Renal cortex interstitium (tissue), 15 donors: ENCODE measurements at places on chromosomes 1 and 21. TPM values are rescaled to one million over a fixed set of nuclear protein-coding genes. Genes with fewer than 3 reads are reported as not detected.

GRCh38 chr1:152739841-152740240 lies 18.0 kb upstream of the KPRP start:
- no peak for DNase-seq

DNA sequence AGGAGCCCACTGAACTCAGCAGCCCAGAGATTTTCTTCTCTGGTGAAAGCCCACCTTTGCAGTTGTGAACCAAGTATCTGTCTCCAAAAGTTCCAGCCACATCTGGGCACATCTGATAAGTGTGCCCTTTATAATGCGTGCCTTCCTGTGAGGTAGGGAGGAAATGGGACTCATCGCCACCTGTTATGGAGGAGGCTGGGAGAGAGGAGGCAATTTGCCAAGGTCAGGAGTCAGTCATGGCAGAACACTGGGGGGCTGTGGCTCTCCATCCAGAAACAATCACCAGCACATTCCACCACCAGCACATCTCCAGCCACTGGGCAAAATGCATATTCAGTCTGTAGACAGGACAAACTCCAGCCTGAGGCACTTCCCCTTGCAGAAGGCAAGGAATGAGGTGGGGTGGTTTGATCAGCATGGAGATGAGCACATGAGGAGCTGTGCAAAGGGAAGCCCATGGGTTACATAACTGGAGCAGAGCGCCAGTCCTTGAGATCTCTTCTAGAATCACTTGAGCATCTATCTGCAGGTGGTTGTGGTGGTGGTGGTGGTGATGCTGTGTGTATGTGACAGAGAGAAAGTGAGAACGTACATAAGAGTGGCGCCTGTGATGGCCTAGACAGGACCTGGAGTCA lies 15.0 kb upstream of the LEMD1 start:
- no peak for DNase-seq

Gene PRSS38
- not detected for polyA plus RNA-seq

- DNase-seq, result no peak
These were observed 99.5 kb upstream of the TSPAN2 start for GRCh38 chr1:115188680-115189395.

Gene RHBG
- 11.8 TPM for polyA plus RNA-seq

- no peak for DNase-seq
These were observed 43.0 kb downstream of the XPR1 start for GRCh38 chr1:180674603-180675530.

GRCh38 chr1:15423355-15424077 lies 13.8 kb downstream of the EFHD2 start:
- DNase-seq, result no peak

Gene LCE2C
- not detected for polyA plus RNA-seq

DNA sequence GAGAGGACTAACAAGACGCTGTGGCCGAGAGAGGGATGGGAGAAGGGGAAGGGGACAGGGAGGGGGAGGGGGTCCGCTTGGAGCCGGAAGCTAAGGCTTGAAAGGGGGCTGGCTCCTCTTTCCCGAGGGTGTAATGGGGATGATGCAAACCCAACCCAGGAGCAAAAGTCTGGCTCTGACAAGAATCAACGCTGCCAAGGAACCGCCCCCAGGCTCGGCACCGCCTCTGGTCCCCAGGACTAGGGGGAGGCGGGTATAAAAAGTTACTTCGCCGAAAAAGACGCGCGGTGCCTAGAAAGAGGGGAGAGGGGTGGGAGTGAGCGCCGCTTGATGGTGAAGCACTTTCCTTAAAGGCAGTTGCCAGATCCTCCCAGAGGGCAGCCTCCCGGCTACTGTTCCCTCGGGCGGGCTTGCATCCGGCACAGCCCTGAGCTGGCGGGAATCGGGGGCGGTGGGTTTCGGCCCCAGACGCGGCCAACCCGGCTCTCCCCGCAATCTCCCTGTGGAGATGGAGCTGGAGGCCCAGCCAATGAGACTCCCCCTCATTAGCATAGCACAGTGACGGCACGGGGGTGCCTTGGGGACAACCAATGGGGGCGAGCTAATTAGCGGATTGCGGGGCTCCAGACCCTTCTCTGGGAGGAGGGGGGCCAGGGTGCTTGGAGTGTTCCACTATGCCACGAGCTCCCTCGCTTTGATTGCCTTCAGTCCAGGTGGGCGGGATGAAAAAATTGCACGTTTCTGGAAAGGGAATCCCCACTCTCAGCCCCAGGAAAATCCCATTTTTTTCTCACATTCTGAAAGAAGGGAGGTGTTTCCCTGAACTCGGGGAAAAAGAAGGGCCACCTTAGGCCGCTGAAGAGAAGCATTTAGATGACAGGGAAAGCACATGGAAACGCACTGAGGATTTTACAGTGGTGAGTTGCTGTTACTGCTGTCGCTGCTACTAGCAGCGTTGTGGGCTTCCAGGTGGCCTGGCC lies at the start of gene KCNT2:
Gene KCNT2, minus strand, starts transcription at position 51 of the 980 bp plus-strand sequence. CDS start 131 bp downstream, outside the sequence.
- DNase-seq, result peak; percentile 90

Gene ALPL
- 36.5 TPM for polyA plus RNA-seq

GRCh38 chr1:179923029-179923428 lies 31.6 kb upstream of the CEP350 start:
- no peak for DNase-seq

Gene LYSMD1
- 16.4 TPM for polyA plus RNA-seq

Gene TDRD10
- 2.2 TPM for polyA plus RNA-seq

DNA sequence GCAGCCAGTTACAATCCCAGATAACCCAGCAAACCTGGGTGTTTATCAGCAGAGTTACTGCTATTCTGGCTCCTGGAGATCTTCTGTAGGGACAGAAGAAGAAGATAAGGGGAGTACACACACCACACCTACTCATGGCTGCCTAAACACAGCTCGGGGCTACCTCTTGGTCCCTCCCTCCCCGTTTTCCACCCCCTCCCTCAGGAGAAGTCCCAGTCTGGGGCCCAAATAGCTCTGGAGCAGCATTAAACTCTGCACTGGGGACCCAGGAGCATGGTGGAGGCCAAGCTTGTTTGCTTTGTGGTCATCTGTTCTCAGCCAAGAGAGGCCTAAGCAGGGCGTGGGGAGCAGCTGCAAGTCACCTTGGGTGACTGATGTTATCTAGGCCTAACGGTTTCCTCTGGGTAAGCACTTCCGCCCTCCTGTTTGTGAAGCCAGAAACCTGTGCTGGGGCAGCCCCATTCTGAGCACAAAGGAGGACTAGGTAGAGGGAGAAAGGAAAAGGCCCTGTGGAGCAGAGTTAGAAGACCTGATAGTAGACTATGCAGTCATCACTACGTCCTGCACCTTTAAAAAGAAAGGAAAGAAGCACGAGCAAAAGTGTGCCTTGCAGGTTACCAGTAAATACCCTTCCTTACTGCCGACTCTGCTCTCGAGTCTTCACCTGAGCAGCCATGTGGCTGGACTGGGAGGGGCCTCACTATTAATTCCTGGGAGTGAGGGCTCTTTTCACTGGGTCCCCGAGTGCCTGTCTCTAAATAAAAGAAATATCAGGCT lies 2.0 kb upstream of the RCSD1 start:
- DNase-seq, result no peak

GRCh38 chr1:101769520-101769919 lies 227.2 kb downstream of the OLFM3 start:
- DNase-seq, result no peak

- no peak for DNase-seq
These were observed 31.2 kb upstream of the ZNF678 start for GRCh38 chr1:227532019-227532619.

GRCh38 chr1:154608397-154609270 lies 648 bp upstream of the ADAR start:
- DNase-seq, result peak; percentile 41

Gene AGPAT3
- polyA plus RNA-seq, result 54.0 TPM

- no peak for DNase-seq
These were observed 41.9 kb downstream of the LPGAT1 start for GRCh38 chr1:211788626-211789025.

Gene AGMAT
- 30.6 TPM for polyA plus RNA-seq

Gene WARS2
- polyA plus RNA-seq, result 22.7 TPM

DNA sequence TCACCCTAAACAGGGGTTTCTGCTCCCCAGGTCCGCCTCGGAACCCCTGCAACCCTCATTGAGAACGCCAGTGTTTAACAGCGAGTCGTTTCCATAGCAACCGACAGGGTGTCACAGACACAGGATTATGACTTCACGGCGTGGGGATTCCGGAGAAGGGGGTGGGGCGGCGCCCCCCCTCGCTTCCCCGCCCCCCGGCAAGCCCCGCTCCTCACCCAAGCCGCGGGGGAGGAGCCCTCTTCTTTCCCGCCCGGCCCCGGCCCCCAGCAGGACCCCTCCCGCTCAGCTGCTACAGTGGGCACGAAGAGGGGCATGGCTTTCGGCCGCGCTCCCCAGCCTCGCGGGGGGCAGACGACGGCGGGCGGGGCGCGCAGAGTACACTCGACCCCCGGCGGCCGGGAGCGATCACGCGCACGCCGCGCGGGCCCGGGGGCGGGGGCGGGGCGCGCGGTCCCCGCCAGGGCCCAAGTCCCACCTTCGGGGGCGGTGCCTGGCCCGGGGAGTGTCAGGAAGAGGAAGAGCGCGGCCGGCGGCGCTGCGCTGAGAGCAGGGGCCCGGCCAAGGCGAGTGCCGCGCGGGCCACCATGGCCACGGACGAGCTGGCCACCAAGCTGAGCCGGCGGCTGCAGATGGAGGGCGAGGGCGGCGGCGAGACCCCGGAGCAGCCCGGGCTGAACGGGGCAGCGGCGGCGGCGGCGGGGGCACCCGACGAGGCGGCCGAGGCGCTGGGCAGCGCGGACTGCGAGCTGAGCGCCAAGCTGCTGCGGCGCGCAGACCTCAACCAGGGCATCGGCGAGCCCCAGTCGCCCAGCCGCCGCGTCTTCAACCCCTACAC lies at the start of gene EFHD2:
Gene EFHD2, plus strand, starts transcription at position 501 of the 835 bp plus-strand sequence. Its CDS starts 84 bp downstream, at position 585.
- DNase-seq, result peak; percentile 78

- no peak for DNase-seq
These were observed 4.0 kb upstream of the CD46 start for GRCh38 chr1:207747627-207748492.

Gene NHLH1
- polyA plus RNA-seq, result 0.12 TPM

- peak; percentile 48 for DNase-seq
These were observed 90.2 kb downstream of the DMRTA2 start for GRCh38 chr1:50332941-50333594.

GRCh38 chr1:36864182-36864822 lies 170.0 kb downstream of the GRIK3 start:
- no peak for DNase-seq

- DNase-seq, result no peak
These were observed 275.2 kb upstream of the DPYD start for GRCh38 chr1:98196012-98196411.

Gene BPNT1
- polyA plus RNA-seq, result 55.2 TPM

GRCh38 chr1:96772972-96773371 lies 51.4 kb downstream of the PTBP2 start:
- no peak for DNase-seq

GRCh38 chr1:208247696-208248095 lies 3.5 kb upstream of the PLXNA2 start:
- DNase-seq, result no peak

DNA sequence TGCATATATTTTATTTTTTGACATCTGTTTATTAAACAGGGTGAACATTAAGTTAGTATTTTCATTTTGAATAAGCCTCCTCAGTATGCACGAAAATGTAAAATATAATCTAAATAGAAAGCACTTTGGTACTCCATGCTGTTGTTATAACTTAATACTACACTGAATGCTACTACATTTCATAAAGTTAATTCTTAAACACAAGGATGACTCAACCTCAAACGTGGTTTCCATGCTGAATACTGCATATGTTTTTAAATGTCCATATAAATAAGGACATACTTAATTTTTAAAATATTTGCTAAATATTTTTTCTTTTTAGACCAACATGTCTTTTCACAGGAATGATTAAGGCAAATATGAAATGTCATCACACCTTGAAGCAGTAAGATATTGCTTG lies 83.9 kb downstream of the USP24 start:
- DNase-seq, result no peak

DNA sequence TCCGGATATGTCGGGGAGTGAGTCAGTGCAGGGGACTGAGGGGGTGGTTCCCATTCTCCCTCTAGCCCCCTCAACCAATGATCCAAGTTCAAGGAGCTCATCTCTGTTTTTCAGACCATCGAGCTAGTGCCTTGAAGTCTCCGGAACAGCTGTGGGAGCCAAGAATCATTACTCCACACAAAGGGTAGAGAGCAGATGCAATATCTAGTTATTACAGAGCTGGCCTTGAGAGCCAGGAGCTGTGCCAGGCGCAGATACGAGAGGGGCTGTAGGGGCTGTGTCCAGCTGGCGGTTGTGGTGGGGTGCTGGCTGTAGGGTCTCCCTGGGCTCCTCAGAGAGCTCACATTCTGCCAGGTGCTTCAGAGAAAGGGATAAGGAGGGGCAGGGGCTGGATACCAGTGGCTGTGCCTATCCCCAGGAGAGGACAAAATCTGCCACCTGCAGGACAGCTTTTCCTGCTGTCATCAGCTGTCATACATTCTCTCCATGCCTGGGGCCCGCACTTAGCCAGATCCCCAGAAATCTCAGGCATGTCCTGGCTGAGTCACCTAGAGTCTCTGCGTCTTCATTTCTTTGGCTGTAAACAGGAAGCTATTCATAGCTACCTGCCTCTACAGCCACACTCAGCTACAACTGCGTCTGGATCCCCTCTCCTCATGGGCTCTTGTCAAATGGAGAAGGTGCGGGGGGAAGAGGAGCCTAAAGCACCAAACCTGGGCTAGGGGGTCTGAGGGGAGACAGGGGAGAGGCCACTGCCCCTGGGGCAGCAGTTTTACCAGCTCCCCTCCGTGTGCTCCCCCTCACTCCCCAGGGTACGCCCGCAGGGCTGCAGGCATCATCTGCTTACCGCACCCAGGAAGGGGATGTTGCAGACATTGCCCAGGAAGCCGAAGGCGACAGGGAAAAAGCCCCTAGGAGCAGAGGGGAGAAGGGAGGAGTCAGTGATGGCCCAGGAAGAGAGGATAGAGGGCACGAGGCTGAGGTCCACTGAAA lies 2.4 kb upstream of the KISS1 start:
- no peak for DNase-seq

DNA sequence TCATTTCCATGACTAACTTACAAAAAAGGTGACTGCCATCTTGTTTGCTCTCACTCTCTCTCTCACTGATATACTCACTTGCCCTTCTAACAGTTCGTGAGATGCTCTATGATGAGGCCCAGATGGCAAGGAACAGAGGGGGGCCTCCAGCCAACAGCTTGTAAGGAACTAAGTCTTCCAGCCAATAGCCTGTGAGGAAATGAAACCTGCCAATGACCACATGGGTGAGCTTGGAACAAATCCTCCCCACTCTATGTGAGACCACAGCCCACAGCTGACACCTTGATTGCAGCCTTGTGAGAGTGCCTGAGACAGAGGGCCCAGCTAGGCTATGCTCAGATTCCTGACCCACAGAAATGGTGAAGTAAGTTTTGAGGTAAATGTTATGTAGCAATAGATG lies 153.7 kb downstream of the HHIPL2 start:
- DNase-seq, result no peak

DNA sequence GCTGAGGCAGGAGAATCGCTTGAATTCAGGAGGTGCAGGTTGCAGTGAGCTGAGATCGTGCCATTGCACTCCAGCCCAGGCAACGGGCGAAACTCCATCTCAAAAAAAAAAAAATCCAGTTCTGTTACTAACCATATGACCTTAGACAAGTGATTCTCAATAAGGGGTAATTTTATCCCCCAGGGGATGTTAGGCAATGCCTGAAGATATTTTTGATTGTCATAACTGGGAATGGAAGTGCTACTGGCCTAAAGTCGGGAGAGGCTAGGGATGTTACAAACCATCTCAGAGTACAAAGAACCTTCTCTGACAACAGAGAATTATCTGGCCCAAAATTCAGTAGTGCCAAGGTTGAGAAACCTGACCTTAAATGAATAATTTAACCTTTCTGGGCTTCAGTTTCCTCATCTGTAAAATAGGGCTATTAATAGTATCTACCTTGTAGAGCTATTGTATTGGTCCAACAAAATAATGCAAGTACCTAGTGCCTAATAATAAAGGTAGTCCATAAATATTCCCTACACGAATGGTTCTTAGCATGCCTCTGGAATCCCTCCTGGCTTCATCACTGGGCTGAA lies 5.8 kb upstream of the LMNA start:
- DNase-seq, result no peak

- DNase-seq, result no peak
These were observed 173.6 kb downstream of the PRDM16 start for GRCh38 chr1:3242408-3243260.
